ENCODE measurements at places on chromosomes 16 and 17.

DNA sequence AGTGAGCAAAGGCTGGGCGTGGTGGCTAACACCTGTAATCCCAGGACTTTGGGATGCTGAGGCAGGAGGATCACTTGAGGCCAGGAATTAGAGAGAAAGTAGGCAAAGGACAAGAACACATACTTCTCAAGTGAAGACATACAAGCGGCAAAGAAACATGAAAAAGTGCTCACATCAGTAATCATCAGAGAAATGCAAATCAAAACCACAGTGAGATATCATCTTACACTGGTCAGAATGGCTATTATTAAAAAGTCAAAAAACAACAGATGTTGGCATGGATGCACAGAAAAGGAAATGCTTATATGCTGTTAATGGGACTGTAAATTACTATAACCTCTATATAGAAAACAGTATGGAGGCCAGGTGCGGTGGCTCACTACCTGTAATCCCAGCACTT is 12.2 kb upstream of the SLX4 start:
- no peak for DNase-seq

- no peak for DNase-seq
Measured at GRCh38 chr16:14511800-14512135, 118.3 kb downstream of the PARN start.

DNA sequence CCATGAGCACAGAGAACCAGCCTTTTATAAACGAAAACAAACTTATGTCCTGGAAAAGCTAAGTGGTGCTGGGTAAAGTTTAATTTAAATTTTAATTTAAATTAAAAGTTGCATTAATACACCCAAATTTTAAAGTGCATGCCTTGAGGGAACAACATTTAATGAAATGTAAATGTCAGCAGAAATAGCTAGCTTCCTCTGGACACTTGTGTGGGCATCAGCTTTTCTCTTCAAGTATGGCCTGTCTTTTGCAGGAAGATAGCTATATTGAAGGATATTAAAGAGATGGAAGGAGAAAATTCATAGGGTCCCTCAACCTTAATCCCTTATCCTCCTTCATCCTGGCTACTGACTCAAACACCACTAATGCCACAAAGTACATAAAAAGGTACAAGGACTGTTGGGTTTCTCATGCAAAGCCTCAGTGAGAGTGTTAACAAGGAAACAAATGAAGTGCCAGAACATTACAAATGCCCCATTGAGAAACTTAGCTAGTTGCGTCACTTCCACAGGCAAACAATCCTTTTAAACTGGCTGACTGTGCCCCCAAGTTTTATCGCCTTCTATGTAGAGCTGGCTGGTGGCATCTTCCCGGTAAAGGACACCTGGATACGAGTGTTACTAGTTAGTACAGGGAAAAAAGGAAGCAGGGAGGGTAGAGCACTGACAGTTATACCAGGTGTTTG is 14.1 kb downstream of the PHF12 start:
- DNase-seq, result no peak

- DNase-seq, result no peak
Measured at GRCh38 chr16:52465711-52466267, 81.2 kb downstream of the TOX3 start.

DNA sequence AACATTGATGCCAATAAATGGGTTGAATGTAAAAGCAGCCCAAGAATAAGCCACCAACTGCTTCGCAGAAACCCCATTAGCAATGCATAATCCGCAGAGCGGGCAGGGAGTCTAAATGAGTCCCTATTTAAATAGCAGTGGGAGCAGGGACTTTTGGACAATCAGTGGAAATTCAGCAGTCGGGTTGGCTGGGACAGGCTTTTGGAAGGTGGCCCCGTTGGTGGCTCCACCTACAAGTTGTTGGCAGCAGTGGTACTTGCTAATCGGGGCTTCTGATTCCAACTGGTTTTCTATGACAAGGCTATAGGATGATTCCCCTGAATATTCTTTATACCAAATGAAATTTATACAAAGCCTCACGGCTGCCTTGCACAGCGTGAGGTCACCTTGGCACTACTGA is 86.3 kb downstream of the WDR59 start:
- no peak for DNase-seq

DNA sequence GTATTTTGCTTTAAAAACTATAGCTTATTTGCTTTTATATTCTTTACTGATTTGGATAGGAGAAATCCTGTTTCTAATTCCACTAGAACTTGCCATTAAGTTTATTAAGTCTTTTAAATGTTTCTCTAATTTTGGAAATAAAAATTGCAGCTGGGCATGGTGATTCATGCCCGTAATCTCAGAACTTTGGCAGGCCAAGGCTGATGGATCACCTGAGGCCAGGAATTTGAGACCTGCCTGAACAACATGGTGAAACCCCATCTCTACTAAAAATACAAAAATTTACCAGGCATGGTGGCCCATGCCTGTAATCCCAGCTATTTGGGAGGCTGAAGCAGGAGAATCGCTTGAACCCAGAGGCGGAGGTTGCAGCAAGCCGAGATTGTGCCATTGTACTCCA is 30.7 kb downstream of the DNAH17 start:
- DNase-seq, result no peak

DNA sequence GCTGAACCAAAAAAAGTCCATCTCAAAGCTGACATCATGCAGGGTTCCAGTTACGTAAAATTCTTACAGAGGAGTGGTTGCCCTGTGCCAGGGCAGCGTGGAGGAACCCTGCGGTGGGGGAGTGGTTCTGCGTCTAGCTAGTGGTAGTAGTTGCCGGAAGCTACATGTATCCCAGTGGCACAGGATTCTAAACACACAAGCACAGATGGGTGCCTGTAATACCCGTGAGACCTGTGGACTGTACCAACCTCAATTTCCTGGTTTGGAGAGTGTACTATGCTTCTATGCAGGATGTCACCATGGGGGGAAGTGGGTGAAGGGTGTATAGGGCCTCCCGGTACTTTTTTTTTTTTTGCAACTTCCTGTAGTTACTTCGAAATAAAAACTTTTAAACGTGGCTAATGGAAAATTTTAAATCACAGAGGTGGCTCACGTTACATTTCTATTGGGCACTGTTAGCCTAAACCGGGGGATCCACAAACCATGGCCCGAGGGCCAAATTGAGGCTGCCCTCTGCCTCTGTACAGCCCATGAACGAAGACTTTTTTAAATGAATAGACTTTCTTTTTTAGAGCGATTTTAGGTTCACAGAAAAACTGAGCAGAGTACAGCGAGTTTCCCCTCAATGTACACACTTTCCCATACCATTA is 38.5 kb downstream of the TBC1D16 start:
- no peak for DNase-seq

GRCh38 chr17:31525801-31526549 is 134.5 kb downstream of the RAB11FIP4 start:
- DNase-seq, result no peak

DNA sequence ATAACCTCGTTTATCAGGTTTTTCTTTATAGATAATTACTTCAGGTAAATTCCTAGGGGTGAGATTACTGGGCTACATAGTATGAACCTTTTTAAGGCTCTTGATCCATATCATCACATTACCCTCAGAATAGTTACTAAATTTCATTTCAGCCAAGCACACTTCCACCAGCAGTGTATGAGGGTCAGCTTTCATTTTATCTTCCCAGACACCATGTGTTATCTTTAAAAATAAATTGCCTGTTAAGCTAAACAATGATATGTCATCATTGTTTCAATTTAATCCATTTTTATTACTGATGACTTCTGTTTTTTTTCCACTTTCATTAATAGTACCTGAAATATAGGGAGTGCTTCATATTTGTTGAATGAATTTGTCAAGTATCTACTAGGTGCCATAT is 33.4 kb downstream of the PRKCA start:
- no peak for DNase-seq

DNA sequence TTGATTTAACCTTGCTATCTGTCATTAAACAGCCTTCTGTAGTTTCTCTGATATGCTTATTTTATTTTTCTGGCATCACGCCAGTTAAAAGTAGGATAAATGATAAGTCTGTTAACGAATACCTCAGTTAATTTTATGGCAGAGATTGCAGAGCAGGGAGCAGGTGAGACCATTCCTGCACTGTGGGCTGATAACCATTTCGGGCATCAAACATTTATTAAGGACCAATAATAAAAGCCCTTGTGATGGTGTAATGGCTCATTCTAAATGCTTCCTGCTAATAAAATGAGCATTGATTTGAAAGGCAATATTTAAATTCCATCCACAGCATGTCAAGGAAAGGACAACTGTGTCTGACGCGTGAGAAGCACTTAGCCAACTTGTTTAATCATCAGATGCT is 94.1 kb downstream of the ASIC2 start:
- DNase-seq, result no peak

DNA sequence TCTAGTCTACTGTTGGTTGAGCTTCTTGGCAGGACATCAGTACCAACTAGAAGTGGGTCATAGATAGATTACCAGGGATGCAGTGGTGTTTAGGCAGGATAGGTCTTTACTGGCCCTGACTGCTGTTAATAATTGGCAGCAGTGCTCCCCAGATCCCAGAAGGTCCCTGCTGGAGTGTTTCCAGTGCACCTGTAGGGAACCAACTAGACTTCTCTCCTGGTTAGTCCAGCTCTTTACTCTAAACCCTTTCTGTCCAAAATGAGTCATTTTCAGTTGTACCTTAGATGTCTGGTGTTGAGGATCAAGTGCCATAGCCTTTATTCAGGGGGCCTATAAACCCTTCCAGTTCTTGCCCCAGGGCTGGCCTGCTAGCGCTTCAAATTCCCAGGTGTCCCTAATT is 8.7 kb downstream of the POLR2C start:
- DNase-seq, result no peak

DNA sequence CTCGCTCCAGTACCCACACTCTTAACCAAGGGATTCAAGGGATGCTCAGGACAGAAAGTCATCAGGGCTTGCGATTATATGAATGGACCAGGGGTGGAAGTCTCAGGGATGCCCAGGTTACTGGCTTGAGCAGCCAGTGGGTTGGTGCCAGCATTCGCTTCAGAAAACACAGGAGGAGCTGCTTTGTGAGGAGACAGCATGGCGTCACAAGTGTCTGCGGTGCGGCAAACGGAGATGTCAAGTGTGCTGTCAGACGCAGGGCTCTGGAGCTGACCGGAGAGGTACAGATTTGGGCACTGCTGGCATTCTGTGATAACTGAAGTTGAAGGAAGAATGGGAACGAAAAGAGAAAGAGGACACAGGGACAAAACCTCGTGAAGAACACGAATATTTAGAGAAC is 4.1 kb downstream of the MARCHF10 start:
- no peak for DNase-seq

DNA sequence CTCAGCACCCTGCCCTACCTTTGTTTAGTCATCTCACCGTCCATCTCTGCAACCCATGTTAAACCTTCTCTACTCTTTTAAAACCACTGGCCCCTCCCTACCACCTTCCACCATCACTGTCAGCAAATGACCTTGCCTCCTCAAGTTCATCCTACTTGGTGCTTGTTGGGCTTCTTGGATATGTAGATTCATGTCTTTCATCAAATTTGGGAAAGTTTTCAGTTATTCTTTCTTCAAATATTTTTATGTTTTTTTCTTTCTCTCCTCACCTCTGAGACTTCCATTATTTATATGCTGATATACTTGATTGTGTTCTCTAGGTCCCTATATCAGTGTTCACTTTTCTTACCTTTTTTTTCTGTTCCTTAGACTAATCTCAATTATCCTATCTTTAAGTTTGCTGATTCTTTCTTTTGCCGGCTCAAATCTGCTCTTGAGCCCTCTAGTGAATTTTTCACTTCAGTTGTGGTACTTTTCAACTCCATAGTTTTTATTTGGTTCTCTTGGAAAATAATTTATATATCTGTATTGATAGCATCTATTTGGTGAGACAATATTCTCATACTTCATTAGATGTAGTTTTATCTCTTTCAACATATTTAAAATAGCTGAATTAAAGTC is 28.7 kb upstream of the ALDH3A2 start:
- no peak for DNase-seq

DNA sequence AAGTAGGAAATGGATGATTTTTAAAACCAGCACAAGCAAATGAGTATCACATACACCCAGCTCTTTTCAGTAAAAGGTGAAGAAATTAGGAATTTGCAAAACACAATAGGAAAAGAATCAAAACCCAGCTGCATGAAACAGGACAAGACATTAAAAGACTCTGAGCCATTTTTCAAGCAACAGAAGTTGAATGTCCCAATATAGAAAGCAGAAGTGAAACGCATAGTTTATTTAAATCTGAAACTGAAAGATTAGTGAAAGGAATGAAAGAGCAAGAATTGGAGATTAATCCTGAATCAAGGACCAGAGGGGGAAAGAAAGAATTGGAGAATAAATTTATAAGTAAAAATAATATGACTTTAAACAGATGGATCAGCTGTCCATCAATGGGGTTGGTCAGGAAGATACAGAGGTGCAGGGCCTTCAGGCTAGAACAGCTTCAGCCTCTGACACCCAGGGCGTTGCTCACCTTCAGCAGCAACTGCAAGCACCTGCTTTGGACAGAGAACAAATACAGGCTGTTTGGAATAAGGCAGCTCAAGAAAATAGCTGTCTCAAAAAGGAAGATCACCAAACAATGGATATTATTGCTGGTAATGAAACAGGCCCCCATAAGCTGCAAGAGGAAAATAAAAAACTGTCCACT is 3.9 kb upstream of the ARHGAP17 start:
- no peak for DNase-seq

GRCh38 chr17:60819447-60820130 is 141.9 kb downstream of the BCAS3 start:
- DNase-seq, result no peak

DNA sequence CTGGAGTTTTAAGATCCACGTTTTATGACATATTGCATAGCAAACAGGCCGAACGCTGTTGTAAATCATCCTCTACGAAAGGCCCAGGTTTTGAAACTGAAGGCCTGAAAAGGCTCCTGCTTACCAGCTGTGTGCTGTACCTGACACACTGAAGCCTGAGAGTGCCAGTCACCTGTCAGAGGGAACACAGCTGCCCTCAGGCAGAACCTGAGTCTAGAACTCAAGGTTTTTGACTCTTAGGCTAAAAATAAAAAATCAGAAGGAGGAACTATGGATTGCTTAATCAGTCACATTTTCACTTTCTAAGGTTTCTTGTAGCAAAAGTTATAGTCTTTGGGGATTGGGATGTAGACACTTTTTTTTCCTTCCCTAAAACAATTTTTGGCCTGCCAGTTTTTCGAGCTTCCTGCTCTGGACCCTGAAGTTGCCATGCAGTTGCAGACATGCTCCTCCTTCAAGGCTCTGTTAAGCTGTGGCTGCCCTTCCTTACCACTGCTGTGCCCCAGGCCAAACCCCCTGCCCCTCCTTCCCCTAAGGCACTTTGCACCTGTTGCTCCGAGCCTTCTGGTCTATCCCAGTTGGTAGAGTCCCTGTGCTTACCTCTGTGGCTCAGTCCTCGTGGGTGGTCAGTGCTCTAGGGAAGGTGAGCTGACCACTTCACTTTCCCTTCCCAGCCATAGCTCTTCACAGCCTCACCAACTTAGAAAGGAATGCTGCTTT is 56.6 kb downstream of the TENT4B start:
- no peak for DNase-seq

- DNase-seq, result no peak
Measured at GRCh38 chr17:2977157-2977556, 86.2 kb downstream of the OR1D5 start.

DNA sequence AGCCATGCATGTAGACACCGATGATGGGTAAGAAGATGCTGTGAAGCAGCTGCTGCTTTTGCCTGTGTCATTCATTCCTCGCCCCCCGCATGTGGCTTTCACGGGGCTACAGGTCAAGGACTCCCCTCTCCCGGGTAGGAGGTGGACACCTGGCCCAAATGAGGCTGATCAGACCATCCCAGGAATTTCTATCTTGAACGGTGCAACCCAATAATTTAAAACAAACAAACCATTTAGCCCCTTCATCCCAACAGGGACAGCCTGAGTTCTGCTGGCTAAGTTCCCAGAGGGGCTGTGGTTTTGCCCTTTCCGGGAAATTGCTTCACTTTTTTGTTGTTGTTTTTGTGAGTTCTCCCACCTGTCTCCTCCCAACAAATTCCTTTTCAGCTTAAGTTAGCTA is 137.7 kb upstream of the CDH5 start:
- no peak for DNase-seq

Data from urinary bladder (tissue), 4 donors.